ENCODE measurements at places on chromosomes 3 and 15.

- DNase-seq = no peak
Measured at GRCh38 chr3:192410684-192410960, 316.7 kb downstream of the FGF12 start.

DNA sequence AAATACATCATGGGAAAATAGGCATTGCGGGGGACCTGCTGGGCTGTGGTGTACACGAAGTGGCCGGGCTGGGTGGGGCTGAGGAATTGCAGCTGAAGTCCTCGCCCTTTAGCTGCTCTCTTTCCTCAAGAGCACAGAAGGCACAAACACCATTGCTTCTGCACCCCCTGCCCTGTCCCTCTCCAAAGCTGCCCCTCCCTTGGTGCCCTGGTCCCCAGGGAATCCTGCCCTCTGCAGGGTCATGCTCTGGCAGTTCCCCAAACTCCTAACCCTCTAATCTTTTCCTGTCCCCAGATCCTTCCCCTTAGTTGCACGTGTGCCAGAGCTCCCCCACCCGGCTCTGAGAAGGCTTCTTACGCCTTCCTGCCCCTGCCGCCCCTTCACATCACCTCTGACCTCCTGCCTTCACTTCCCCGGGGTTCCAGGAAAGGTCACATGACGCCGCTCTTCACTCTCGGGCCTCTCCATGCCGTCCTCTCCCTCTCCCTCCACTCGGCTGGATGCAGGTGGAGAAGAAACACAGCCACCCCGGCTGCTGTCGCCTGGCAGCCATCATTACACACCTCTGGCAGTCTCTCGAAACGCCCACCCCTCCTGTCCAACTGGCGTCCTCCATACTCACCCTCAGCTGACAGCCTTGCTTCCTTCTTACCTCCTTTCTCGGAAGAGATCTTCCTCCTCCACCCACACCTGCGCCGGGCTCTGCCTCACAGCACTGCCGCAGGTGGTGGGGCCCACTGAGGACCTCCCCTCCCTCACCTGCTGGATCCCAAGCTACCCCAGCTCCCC is 6.9 kb upstream of the PCSK6 start:
- no peak for DNase-seq

DNA sequence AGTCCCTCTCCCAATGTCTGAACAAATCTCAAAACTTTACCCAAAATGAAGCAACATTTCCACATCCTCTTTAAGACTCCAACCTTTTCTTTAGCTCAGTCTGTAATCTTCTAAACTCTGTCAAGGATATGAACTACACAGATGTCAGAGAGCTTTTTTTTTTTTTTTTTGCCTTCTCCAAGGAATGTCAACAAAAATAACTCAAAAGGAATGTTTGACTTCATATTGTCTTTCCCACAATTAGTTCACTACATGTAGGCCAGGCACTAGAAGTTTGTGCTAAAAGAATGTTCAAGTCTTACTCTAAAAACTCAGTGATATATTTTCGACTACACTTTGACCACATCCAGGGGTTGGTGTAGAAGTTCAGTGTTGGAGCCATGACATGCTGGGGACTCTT is 37.1 kb downstream of the ADAMTS9 start:
- DNase-seq = no peak

DNA sequence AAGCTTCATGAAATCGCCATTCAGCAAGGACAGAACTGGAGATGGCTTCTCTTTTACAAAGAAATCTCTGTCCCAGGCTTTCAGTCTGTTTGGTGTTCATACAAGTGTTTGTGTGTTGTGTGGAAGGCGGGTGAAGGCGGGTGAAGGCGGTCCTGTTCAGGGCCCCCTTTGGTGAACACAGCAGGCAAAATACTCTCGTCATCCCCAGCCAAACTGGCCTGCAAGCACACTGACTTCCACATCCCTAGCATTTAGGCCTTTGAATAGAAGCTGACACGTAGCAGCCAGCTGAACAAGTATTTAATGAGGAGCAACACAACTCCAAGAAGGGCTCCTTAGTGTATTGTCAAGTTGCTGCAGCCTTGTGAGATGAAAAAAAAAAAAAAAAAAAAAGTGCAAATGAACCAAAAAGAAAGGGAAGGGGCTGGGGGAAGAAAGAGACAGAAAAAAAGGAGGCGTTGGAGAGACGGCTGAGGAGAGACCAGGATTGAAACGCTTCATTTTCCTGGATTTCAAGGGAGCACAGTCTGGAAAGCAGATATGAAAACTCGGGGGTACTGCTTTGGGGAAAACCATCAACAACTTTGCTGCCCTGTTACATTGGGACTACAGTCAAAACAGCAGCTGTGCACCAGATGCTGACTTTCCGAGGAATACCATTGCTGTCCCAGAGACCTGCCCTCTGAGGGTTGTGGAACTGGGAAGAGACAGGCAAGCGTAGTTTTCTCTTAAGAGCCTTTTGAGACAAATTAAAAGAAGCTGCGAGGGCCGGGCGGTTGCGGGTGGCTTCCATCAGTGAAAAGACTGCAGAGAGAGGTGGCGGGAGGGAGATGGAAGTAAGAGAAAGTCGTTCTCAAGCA is 74.6 kb downstream of the TGFBR2 start:
- no peak for DNase-seq

GRCh38 chr15:59178151-59178695 is 28.4 kb upstream of the LDHAL6B start:
- DNase-seq = no peak

- no peak for DNase-seq
Measured at GRCh38 chr3:187522890-187523289, 147.3 kb downstream of the SST start.

- no peak for DNase-seq
Measured at GRCh38 chr3:12758025-12758781, 856 bp downstream of the TMEM40 start.

GRCh38 chr3:131277836-131278497 is 103.6 kb upstream of the NUDT16 start:
- DNase-seq = no peak
